ENCODE measurements at places on chromosomes 16 and 17. TPM values are rescaled to one million over a fixed set of nuclear protein-coding genes. Genes with fewer than 3 reads are reported as not detected.

Gene CSH2
- total RNA-seq, result not detected

- no peak overlapping the region for H3K4me3 ChIP-seq
- H3K27ac ChIP-seq, result no peak overlapping the region
- no peak for DNase-seq
- H3K36me3 ChIP-seq, result no peaks in the 10 kb centered on the region
- no peaks in the 10 kb centered on the region for H3K4me1 ChIP-seq
Observed at GRCh38 chr17:44792276-44792675, 33.5 kb downstream of the ADAM11 start.

- H3K4me3 ChIP-seq, result no peak overlapping the region
- no peaks in the 10 kb centered on the region for H3K27me3 ChIP-seq
- no peaks in the 10 kb centered on the region for H3K36me3 ChIP-seq
- no peaks in the 10 kb centered on the region for H3K4me1 ChIP-seq
- H3K27ac ChIP-seq, result no peak overlapping the region
Observed at GRCh38 chr17:17541640-17542001, 45.4 kb upstream of the RASD1 start.

DNA sequence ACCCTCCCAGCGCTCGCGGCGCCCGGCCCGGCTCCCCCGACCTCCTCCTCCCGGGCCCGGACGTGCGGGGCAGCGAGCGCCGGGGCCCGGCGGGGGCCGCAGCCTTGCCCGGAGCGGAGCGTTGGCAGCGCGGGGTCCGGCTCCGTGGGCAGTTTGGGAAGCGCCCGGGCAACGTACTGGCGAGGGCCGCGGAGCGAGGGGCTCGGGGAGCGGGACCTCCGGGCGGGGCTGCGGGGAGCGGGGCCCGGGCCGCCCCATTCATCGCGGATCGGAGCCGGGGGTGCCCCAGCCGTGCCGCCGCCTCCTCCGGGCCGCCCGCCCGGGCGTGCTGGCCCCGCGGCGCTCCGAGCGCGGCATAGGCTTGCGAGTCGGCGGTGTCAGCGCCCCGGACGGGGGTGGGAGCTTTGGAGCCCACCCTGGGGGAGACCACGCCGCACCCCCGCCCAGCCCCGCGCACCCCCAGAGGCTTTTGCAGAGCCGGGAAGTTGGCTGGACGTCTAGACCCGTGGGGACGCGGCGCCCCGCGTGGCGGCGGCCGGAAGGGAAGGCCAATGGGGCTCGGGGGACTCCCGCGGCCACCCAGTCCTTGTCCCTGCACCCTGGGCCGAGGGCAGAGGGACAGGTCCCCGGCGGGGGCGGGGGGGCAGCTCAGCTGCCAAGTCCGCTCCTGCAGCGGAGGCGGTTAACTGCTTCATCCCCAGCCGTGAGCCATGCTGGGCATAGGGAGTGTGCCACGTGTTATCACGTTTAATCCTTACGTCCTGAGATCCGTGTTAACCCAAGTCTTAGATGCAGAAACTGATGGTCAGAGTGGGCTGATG lies 852 bp downstream of the ZNF469 start:
- H3K4me3 ChIP-seq, result no peak overlapping the region
- no peaks in the 10 kb centered on the region for H3K4me1 ChIP-seq
- H3K27ac ChIP-seq, result no peak overlapping the region
- peaks cover 22% of the 10 kb centered on the region for H3K27me3 ChIP-seq
- no peak for DNase-seq
- no peaks in the 10 kb centered on the region for H3K36me3 ChIP-seq

DNA sequence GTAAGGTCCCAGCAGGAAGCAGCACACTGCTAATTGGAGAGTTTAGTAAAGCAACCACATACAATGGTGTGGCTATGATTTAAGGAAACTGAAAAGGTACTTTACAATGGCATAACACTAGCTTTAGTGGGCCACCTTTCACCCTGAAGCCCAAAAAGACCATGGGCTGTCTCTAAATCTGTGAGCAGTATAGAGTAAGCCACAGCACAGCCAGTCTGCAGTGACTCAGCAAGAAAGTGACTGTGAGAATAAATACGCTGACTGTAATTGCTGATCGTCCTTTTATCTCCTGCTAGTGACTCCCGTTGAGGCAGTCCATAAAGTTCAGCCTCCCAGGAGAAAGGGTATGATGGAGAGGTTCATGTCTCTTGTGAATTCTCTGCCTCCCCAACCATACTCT lies 679.8 kb upstream of the KIF2B start:
- H3K4me1 ChIP-seq, result no peaks in the 10 kb centered on the region
- no peak overlapping the region for H3K4me3 ChIP-seq
- no peaks in the 10 kb centered on the region for H3K27me3 ChIP-seq
- DNase-seq, result no peak
- H3K27ac ChIP-seq, result no peak overlapping the region
- no peaks in the 10 kb centered on the region for H3K36me3 ChIP-seq
